ENCODE measurements at places on chromosomes 6 and 20.

DNA sequence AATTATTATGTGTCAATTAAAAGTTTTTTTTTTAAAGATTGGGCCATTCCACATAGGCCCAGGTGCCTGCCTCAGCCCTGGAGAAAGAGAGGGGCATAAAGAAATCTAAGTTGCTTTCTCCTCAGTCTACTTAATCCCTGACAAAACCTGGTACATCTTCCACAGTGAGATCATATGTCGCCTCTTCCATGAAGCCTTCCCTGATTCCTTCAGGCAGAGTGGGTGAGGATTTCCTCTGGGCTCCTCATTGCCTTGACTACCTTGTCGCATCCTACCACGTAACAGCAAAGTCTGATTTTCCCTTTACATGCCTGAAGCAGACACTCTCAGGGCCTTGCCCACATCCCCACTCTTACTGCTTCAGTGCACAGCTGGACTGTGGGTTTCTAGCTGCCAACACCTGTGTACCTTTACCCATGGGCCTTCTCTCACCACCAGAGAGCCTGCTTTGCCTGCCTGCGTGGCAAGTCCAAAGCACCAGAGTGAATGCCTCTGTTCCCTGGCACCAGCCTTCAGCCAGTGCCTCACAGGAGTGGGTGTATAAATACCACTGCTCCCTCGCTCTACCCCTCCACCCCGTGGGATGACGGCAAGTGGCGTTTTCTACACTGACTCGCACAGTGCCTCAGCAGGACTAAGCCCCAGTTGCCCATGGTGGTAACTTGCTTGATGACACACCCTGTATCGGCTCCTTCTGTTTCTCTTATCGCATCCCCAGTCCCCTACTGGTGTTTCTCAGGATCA is 68.0 kb downstream of the EYA2 start:
- DNase-seq: no peak

DNA sequence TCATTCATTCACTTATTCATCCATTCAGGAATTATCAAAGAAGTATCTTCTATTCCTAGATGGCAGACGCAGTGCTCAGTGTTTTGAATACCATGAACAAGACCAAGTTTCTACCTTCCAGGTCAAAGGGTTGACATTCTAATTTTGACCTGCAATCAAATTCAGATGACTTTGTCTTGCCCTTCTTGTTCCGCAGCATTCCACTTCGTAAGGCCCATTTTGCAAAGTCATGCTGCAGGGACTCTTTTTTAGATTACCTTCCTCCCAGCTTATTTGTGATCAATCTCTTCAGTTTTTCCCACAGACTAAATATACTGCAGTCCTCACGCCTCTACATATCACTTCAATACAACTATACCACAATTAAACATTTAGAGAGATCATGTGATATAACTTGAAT is 7.1 kb upstream of the TAAR1 start:
- no peak for DNase-seq

DNA sequence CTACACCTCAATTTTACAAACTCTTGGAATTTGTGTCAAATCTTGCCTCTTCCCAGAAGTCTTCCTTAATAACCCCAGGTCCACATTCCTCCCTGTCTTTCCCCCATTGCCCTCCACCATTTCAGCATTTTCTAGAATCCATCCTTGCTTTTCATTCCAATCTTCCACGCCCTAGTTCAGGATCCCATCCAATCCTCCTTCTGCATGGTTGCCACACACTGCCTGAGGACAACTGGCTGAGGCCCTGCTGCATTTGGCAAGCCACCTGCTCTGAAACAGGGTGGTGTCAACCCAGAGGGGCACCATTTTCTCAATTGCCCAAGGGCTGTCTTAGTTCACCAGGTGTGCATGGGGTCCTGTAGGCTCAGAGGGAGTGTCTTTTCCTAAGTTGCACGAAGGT is 37.9 kb upstream of the RFPL4B start:
- DNase-seq: no peak

- DNase-seq: no peak
These were observed 971.3 kb upstream of the DEFB115 start for GRCh38 chr20:30286157-30286556.

GRCh38 chr6:168053957-168054471 is 25.0 kb downstream of the FRMD1 start:
- no peak for DNase-seq

DNA sequence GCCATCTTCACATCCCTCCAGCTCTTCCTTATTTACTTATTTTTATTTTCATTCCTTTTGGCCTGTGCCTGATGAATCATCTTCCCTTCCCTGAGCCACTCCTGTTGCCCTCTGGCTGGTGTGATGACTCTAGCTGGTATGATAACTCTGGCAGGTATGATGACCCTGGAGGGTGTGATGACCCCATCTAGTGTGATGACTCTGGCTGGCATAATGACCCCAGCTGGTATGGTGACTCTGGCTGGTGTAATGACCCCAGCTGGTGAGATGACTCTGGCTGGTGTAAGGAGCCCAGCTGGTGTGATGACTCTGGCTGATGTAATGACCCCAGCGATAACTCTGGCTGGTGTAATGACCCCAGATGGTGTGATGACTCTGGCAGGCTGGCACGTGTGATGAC is 426.8 kb downstream of the QKI start:
- DNase-seq: no peak

DNA sequence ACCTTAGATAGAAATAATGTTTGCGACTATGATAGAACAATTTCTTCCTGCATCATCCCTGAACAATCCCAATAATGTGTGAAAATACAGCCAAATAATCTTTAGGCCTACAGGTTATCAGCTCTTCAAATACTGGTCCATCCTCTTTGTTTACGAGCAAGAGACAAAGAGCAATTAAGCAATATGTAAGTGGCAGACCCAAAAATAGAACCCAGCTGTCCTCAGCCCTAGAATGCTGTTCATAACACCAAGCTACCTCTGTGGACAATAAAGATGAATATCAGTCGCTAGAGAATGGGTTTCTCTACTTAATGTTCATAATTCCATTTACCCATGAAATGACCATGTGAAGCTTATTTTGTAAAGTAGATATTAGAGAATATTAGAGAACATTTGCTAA is 28.4 kb upstream of the OSTM1 start:
- no peak for DNase-seq

DNA sequence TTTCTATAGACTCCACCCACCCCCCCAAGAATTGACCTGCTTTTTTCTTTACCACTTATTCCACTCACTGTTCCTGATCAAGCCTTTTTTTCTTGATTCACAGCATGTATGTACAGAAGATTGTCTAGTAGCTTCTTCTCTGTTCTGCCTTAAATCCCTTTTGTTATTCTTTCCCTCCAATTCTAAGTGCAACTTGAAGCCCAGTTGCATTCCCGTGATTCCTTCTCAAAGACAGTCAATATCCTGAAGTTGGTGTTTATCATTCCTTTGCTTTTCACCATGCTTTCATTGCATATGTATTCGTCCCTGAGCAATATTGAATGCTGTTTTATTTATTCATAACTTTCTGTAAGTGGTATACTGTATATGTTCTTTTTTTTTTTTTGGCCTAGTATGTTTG is 21.0 kb downstream of the XRN2 start:
- no peak for DNase-seq

DNA sequence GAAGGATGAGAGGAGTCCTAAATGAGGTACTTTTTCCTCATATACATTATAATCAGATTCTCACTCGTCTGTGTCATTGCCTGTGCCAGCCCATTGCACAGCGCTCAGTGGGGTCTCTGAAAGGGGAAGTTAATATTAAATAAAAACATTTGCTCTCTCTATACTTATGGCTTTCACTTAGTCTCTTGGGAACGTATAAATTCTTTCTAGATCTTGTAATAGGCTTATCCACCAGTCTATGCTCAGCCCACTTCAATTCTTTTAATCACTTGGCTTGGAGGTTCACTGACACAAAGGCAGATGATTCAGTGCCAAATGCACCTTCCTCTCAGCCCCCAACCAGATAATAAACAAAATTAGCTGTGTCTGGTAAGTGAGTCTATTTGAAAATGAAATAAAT is 164.3 kb upstream of the OGFRL1 start:
- no peak for DNase-seq

DNA sequence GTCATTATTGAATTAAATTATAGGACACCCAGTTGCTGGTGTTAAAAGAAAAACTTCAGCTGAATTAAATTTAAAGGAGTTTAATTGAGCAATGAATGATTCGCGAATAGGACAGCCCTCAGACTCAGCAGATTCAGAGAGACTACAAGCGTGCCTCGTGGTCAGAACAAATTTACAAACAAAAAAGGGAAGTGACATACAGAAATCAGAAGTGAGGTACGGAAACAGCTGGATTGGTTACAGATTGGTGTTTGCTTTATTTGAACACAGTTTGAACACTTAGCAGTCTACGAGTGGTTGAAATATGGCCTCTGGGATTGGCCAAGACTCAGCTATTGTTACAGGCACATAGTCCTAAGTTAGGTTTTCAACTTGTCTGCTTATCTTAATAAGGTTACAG is 25.8 kb upstream of the TNFRSF21 start:
- DNase-seq: no peak

DNA sequence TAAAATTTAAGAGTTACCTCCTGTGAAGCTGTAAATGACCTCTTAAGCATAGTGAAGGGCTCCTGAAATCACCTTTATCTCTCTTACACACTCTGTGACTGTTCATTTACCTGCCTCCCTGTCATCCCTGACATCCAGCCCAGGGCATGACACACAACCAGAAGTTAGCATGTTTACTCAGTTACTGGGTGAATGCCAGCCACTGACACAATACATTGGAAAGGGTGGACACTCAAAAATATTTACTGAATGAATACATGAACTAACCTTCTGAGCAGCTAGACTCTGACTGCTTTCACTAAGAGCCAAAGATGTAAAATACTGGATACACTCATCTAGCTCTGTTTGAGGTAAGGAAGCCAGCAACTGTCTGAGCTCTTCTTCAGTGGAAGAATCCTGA is 25.3 kb downstream of the SERAC1 start:
- no peak for DNase-seq

GRCh38 chr6:76612954-76613353 is 540.5 kb upstream of the IMPG1 start:
- DNase-seq: no peak

- no peak for DNase-seq
These were observed 594.5 kb upstream of the MAP3K7 start for GRCh38 chr6:91181416-91181815.

DNA sequence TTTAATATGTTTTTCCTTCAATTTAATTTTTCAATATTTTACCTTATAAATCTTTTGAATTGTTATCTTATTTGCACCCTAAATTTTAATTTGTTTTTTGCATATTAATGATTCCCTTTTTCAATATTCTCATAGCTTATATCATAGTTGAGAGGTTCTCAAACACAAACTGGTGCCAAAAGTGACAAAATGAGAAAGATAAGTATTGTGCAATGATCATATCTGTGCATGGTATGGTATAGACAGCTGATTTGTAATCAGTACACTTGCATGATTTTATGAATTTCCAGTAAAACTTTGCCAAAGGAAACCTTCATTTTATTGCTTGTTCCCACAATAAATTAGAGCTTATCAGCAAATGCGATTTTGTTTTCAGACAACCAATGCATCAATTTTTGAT is 161.0 kb upstream of the HDAC2 start:
- DNase-seq: no peak

- DNase-seq: no peak
These were observed 835.4 kb downstream of the MAFB start for GRCh38 chr20:39853636-39854035.

DNA sequence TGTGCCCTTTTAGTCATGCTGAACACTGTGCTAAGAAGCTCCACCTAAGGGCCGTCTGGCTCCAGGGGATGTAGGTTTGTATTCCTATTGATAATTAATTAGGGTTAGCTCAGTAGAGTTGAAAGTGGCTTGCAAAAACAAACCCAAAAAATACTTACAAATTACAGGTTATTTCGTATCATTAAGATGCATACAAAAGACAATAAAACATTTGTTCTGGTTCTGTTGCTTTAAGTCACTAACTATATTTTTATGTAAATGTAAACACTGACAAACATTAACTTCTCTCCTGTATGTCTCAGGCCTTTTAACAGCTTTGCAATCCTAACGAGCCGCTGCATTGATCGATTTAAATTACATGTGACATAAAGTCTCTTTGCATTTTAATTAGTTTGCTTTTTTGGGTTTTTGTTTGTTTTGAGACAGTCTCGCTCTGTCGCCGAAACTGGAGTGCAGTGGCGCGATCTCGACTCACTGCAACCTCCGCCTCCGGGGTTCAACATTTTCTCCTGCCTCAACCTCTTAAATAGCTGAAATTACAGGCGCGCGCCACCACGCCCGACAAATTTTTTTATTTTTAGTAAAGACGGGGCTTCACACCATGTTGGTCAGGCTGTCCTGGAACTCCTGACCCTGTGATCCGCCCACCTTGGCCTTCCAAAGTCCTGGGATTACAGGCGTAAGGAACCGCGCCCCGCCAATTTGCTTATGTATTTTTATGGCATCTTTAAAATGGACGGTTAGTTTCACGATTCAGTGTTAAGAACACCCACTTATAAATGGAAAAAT is 110.9 kb downstream of the HFE start:
- DNase-seq: no peak

GRCh38 chr20:36663031-36663430 is 17.0 kb upstream of the SLA2 start:
- DNase-seq: no peak

DNA sequence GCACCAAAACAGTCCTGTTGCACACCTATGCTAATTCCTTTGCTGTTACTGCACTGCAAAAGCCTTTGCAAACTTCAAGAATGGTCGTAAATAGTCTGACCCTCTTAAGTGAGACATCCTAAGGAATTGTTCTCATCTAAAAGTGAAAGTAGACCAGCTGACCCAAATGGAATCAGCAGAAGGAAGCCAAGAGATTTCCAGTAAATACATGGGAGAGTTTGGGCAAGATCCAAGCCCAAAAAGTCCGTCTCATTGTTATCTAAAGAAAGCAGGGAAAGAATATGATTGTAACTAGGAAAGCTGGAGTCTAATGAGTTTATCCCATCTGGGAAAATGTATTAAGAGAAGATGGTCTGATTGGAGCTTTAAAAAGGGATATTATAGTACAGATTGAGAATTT is 43.0 kb upstream of the HIVEP1 start:
- no peak for DNase-seq

- DNase-seq: no peak
These were observed 15.0 kb downstream of the OR2B3 start for GRCh38 chr6:29071831-29072723.

- DNase-seq: no peak
These were observed 14.2 kb upstream of the PREX1 start for GRCh38 chr20:48841875-48842529.

- DNase-seq: no peak
These were observed 81.8 kb downstream of the PROKR2 start for GRCh38 chr20:5234978-5235377.

- DNase-seq: peak; percentile 37
These were observed 140.1 kb downstream of the QKI start for GRCh38 chr6:163554663-163555062.

Data from omental fat pad (tissue), 4 donors.